Astrocyte of the hippocampus (primary cell): ENCODE measurements at places on chromosomes 1 and 21.

DNA sequence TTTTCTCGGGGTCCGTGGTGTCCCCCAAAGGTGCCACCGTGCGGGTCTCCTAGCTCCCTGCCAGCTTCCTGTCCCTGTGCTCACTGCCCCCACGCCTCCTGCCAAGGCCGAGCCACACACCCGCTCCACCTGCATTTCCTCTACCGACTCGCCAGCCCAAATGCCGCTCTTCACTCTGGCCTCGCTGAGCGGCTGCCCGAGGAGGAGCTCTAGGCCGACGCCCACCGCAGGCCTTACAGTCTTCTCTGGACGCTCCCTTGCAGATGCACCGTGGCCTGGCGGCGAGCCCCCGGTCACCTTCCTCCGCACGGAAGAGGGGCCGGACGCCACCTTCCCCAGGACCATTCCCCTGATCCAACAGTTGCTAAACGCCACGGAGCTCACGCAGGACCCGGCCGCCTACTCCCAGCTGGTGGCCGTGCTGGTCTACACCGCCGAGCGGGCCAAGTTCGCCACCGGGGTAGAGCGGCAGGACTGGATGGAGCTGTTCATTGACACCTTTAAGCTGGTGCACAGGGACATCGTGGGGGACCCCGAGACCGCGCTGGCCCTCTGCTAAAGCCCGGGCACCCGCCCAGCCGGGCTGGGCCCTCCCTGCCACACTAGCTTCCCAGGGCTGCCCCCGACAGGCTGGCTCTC lies 26.3 kb downstream of the FTCD start:
- no peak for DNase-seq

DNA sequence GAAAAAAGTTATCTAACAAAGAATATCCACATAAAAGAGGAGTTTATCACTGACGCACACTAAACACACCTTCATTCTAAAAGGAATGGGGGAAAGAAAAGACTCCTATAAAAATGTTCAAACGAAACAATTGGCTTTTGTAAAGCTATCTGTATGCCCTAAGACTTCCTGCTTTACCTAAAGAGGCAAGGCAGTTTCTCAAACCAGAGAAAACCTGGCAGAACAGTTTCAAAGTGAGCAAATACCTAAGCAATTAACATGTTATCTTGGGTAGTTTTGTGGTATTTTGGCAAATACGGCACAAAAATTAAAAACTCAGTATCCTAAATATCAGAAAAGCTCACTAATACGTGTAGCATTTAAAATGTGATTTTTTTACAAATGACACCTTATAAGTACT lies 1.9 kb downstream of the PUM1 start:
- DNase-seq: peak; percentile 52

DNA sequence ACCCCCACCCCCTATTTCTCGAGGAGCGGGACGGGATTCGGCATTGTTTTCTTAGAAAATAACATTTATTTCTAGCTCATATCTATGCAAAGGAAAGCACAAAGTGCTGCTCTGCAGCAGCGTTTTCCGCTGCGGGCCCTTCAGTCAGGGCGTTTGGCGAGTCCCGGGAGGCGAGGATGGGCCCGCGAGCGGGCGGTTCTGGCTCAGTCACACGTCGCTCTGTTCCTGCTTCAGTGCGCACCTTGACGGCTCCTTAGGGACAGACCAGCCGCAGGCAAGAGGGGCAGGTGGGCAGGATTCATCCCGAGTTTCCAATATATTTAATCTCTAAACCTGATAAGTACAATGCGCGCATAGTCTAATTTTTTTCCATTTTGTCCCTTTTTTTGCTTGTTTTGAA lies 5.7 kb downstream of the DMRTA2 start:
- DNase-seq: peak; percentile 45

DNA sequence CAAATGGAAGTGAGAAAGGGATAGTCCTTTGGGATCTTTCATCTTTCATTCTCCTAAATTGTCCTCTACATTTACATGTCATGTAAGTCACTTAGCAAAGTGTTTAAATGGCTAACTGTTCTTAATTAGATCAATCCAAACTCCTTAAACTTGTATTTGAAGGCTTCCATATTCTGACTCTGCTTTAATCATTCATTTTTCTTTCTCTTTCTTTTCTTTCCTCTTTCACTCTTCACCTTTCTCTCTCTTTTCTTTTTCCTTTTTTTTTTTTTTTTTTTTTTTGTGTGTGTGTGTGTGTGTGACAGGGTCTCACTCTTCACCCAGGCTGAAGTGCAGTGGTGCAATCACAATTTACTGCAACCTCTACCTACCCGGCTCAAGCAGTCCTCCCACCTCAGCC lies 71.7 kb downstream of the RPS27 start:
- DNase-seq: no peak

- DNase-seq: peak; percentile 93
These were observed 26.6 kb downstream of the DIPK1A start for GRCh38 chr1:92934395-92935378.

DNA sequence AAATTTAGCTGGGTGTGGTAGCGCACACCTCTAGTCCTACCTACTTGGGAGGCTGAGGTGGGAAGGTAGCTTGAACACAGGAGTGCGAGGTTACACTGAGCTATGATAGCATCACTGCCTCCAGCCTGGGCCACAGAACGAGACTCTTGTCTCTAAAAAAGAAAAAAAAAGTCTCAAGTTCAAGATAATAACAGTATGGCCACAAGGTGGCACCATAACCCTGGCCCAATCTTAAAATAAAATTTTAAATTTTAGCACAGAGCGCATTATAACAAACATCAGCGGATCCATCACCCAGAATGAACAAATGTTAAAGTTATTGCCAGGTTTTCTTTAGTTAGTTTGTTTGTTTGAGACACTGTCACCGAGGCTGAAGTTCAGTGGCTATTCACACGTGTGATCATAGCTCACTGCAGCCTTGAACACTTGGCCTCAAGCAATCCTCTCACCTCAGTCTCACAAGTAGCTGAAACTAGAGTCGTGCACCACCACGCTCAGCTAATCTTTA lies 2.9 kb upstream of the HTR6 start:
- peak; percentile 59 for DNase-seq

- DNase-seq: peak; percentile 32
These were observed 6.3 kb downstream of the CDKN2C start for GRCh38 chr1:50976111-50976889.

DNA sequence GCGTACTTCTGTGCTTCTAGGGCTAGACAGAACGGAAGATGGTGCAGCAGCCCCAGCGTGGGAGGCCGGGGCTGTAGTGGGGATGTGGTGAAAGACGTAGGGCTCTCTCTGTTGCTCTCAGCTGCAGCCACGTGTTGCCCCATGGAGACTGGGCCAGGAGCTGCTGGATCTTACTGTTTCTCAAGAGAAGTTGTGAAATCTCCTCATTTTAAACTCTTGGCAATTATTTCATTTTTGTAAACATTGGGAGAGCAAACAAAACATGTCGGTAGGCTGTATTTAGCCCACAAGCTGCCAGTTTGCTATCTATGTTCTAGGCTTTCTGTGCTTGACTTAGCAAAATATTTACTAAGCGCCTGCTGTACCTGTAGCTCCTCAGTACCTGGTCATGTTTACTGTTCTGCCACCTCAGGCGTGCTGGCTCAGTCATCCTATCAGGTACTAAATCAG lies 15.9 kb upstream of the ELOA start:
- DNase-seq: no peak

GRCh38 chr1:148308832-148309458 lies 156.9 kb upstream of the NBPF11 start:
- no peak for DNase-seq

- no peak for DNase-seq
These were observed 53.8 kb downstream of the PTGS2 start for GRCh38 chr1:186626356-186626932.

- no peak for DNase-seq
These were observed 1.8 kb upstream of the PGLYRP4 start for GRCh38 chr1:153350321-153350957.

- DNase-seq: no peak
These were observed 178.5 kb upstream of the GALNT2 start for GRCh38 chr1:229888561-229889001.

GRCh38 chr21:42336054-42336453 lies 14.7 kb downstream of the TFF2 start:
- peak; percentile 49 for DNase-seq

DNA sequence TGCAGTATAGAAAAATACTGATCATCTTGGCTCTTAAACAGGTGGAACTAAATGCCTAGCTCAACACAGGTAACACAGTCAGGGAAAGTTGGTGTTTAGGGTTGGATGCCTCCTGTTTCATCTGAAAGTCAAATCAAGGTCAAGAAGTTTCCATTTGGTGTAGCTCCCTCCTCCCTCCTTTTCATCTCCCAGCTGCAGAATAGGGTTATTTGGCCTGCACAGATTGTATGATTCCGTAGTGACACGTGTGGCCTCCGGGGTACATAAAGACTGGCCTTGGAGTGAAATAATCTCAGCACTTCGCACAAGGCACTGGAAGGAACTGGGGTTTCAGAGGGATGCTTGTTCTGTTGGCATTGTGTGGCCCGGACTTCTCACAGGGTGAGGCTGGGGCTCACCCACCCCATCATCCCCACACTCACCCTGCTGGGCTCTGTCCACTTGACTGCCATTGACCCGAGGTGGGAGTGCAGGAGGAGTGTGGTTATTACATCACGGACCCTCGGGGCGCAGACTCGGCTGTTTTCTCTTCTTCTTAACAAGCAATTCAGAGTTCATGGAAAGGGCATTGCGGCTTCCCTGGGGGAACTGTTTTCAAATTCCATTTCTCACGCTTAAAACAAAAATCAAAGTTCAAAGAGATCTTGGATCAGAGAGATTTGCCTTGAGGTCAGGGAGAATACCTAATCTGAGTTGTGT lies 18.4 kb downstream of the IGSF5 start:
- peak; percentile 81 for DNase-seq

DNA sequence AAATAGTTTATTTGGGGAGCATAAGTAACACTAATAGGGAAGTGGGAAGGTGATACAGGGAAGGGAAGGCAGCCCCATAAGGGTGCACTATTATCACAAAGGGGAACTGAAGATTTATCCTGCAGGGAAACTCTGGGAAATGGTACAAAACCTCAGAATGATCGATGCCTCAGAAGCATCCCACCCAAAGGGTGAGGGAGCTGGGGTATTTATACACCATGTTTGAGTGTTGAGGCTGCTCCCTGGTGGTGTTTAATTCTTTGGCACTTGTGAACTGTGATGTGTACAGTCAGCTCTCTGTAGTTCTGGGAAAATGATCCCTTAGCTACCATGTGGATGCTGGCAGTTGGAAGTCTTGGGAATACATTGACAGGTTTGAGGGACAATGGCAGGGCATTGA lies 5.1 kb upstream of the TRIM62 start:
- no peak for DNase-seq

GRCh38 chr1:39268906-39269305 lies 64.4 kb downstream of the MACF1 start:
- DNase-seq: peak; percentile 25

GRCh38 chr1:21337454-21337927 lies 47.2 kb upstream of the ECE1 start:
- DNase-seq: no peak

DNA sequence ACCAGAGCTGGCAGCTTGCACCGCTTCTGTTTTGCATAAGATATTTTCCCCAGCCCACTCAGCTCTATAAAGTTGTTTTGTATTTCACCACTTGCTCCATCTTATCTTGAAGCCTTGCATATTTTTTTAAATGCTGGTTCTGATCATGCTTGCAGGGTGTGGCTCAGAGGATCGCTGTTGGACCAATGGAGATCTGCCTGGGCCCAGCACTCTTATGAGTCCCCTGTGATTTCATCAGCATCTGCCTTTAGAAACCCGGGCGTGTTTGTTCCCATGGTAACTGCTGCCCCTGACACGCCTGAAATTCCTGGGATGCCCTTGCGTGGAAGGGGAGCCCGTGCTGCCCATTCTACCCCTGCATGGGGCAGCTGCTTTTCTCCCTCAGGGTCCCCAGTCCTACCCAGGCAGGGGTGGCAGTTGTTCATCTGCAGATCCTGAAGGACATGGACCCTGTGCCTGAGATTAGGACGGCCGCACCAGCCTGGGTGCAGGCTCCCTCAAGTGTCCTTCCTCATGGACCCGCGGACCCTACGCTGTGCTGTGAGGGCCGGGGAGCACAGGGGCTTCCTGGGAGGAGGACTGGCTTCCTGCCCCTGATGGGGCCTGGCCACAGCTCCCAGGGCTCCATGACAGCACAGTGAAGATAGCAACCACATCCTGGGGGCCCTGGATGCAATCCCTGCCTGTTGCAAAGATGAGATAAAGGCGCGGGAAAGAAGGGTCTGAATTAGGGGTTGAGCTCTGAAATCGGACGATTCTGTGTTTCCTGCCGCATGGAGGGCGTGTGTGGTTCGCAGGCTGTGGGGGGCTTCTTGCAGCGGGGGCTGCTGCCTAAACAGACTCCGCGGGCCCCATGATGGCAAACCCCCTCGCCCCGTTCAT lies 226.5 kb downstream of the SDCCAG8 start:
- DNase-seq: peak; percentile 79

- peak; percentile 32 for DNase-seq
These were observed 525 bp downstream of the RYR2 start for GRCh38 chr1:237042526-237042891.

DNA sequence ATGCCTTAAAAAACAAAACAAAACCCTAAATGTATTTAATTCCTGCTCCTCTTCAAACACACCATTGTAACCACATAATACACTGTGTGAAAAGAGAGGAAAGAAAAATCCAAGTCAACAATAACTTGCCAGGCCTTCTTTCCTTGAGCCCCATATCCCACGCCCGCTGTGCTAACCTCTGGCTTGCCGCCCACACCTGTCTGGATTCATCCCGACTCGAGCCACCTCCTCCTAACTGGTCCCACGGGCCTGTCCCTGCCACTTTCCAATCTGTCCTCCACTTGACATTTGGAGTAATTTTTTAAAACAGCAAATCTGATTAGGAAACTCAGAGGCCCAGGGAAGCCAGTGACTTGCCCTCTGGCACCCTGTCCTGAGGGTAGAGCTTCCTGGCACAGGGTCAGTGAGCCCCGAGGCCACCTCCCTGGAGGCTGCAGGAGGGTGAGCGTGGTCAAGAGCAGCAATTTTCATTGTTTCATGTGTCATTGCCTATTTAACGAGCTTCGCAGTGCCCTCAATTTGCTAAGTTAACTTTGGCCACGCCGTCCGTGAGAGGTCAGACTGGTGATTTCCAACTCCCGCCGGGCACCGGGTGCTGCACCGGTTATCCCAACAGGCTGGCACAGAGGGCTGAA lies 54.1 kb downstream of the B3GALT5 start:
- DNase-seq: no peak

DNA sequence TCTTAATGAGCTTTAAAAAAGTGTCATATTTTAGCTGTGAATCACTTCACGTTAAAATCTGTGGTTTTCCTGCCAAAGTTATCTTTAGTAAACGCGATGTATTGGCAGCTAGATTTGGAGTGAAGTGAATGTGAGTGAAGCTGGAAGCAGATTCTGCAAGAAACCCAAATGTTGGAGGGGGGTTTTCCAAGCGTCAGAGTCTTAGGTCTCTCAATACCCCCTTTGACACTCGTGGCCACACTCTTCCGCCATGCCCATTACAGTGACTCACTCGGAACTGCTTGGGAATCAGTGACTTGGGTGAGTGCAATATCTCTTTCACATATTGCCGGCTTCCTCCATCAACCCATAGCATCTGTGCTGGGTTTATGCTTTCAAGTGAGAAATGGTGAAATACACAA lies 17.5 kb downstream of the B3GALT5 start:
- DNase-seq: peak; percentile 62
